Stimulated activated CD8-positive, alpha-beta memory T cell treated with anti-CD3 and anti-CD28 coated beads, Interleukin-7, amount 100 ng/mL, for 24 hours (primary cell): ENCODE measurements at places on chromosomes 6 and 20.
A peak's percentile ranks its signal among the peaks of the same experiment; 100 is the strongest.

GRCh38 chr6:36686668-36687513 lies 8.4 kb downstream of the CDKN1A start:
- no peak for DNase-seq

DNA sequence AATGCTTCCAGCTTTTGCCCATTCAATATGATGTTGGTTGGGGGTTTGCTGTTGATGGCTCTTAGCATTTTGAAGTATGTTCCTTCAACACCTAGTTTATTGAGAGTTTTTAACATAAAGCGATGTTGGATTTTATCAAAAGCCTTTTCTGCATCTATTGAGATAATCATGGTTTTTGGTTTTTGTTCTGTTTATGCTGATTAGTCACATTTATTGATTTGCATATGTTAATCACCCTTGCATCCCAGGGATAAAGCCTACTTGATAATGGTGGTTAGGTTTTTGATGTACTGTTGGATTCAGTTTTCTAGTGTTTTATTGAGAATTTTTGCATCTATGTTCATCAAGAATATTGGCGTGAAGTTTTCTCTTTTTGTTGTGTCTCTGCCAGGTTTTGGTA lies 40.4 kb upstream of the COL9A1 start:
- no peak for DNase-seq

DNA sequence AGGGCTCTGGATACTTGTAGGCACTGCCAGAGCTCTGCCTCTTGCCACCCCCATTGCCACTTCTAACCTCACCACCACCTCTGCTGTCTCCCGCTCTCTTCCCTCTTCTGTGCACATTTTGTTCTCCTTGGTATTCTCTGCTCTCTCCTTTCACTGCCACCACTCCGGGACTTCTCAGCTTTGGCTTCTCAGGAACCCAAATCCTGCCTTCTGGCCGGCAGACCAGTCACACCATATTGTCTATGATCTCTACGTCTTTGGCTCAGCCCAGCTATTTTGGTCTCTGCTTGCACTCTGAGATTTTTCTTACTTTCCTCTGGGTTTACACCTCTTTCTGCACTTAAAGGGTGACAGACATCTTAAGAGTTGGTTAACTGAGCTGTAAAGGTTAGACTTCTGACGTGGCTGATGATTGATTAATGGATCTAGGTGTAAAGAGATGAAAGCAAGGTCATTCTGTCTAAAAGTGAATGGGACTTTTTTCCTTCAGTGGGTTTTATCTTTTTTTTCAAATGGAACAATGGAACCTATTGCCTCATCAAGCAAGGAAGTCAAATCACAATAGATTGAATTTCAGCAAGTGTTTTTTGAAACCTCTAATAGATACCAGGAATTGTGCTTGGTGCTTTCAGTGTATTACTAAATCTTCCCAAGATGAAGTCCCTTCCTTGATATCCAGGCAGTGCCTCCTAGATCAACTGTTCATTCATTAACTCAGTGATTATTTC lies 13.8 kb downstream of the MMP24 start:
- no peak for DNase-seq

DNA sequence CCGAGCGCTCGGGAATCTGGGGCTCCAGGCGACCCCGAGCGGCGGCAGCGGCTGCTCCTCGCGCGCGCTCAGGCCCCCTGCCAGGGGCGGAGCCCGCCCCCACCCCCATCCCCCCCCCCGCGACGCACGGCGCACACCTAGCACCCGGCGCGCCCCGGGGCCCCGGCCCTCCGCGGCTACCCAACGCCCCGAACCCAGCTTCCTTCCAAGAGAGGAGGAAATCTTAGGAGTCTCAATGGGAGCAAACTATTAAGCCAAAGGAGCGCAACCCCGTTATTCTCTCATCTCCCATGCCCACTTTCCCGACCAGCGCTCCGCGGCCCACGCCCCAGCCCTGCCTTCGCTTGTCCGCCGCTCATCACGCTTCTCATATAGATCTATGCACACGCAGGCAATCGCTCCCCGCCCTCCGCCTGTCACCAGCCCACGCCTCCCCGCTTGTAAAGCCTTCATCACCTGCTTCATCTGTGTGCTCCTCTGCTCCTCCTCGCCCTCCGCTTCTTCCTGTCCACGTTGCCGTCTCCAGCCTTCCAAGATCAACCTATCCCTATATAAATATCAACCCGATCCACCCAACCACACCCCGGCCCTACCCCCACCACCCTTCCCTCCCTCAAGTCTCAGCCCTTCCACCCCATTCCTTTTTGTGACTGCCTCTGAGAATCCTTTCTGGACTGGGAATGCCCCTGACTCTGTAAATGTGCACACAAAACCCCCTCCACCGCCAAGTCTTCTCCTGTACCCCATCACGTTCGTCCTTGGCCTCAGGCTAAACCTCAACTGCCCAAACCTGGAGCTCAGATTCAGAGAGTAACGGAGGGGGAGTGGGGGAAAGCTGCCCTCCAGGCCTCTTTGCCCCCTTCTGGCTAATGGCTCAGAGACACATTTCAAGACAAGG lies at the start of gene DLK2:
Gene DLK2, minus strand, starts transcription at position 18 of the 898 bp plus-strand sequence. CDS start 723 bp downstream, outside the sequence.
- DNase-seq, result peak; percentile 34

GRCh38 chr20:46850416-46850815 lies 44.2 kb upstream of the EYA2 start:
- DNase-seq, result no peak

DNA sequence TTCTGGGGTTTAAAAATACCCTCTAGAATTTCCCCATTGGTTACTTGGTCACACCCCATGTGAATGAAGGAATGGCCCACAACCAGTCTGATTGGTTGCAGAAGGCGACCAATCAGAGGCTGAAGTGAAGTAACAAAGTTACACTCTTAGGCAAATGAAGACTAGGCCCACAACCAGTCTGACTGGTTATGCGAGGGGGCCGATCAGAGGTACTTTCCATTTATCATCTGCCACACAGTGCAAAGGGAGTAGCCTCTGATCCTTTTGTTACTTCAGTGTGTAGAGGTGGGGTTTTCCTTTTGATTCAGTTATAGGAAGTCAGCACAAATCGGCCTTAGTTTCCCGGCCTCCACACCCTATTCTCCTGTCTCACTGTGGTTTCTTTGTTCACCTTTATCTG lies 61.2 kb upstream of the SGK1 start:
- no peak for DNase-seq

DNA sequence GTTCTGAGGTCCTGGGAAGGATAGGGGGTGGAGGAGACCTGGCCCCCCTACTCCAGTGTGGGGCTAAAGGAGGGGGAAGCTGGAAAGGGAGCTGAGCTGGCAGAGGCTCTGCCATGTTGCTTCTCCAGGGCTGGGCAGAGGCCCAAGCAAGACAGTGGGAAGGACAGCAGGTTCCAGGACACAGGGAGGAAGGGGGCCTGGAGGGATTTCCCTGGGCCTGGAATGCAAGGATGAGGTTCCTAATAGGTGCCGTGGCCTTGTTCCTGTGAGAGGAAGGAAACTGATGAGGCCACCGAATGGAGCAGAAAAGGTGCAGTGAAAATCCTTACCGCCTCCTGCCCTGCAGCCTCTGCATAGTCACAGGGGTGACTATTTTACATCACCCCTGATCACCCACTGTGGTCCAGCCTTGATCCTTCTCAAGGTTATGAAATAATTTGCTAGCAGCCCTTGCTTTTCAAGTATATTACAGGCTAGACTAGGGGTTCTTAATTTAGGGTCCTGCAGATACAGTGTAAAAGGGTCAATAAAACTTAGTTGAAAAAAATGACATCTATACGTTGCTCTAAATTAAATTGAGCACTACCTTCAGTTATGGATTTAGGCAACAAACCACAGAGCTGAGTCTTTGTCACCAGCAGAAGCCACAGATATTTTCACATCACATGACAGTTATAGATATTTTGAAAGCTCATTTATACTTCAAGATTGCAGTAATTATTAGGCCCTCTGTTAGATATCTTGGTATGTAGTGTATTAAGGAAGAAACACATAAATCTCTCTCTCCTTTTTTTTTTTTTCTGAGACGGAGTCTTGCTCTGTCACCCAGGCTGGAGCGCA lies 45.7 kb upstream of the RNF24 start:
- DNase-seq, result no peak
